ENCODE measurements at places on chromosomes 4 and X. TPM values are rescaled to one million over a fixed set of nuclear protein-coding genes. Genes with fewer than 3 reads are reported as not detected.

GRCh38 chrX:146433771-146434170, 375.8 kb upstream of the CXorf51B start:
- no peak overlapping the region for H3K4me3 ChIP-seq
- no peak overlapping the region for H3K27ac ChIP-seq
- no peaks in the 10 kb centered on the region for H3K36me3 ChIP-seq
- DNase-seq = no peak
- no peaks in the 10 kb centered on the region for H3K4me1 ChIP-seq

DNA sequence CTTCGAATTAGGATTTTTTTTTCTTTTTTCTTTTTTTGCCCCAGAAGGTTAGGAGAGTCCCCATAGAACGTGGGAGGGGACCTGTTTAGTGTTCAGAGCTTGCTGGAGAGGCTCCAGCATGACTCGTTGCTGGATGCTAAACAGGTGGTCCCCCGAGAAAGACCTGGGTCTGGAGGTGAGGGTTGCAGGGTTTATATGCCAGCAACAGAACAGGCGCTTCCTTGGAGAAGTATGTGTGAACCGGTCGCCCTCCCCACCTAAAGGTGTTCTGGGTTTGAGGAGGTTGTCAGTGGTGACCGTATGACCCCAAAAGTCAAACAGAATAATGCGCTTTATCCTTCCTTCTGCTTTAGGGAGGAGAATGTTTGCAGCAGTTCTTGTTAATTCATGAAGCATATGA, 52.1 kb upstream of the SHOX start:
- no peak overlapping the region for H3K27ac ChIP-seq
- no peaks in the 10 kb centered on the region for H3K36me3 ChIP-seq
- no peaks in the 10 kb centered on the region for H3K4me1 ChIP-seq
- DNase-seq = no peak
- H3K27me3 ChIP-seq = no peaks in the 10 kb centered on the region
- no peak overlapping the region for H3K4me3 ChIP-seq

PPP1R3F gene
- 12.3 TPM for total RNA-seq

- no peak overlapping the region for H3K27ac ChIP-seq
- H3K4me1 ChIP-seq = no peaks in the 10 kb centered on the region
- no peak overlapping the region for H3K4me3 ChIP-seq
- no peaks in the 10 kb centered on the region for H3K36me3 ChIP-seq
- H3K27me3 ChIP-seq = no peaks in the 10 kb centered on the region
- no peak for DNase-seq
Measured at GRCh38 chr4:181478656-181479055, 764.5 kb upstream of the TENM3 start.

GRCh38 chrX:104324461-104325212, 69.9 kb upstream of the ESX1 start:
- H3K4me3 ChIP-seq = no peak overlapping the region
- no peaks in the 10 kb centered on the region for H3K4me1 ChIP-seq
- H3K27me3 ChIP-seq = no peaks in the 10 kb centered on the region
- no peak for DNase-seq
- no peaks in the 10 kb centered on the region for H3K36me3 ChIP-seq

GRCh38 chrX:41664375-41664901, 24.3 kb upstream of the GPR34 start:
- no peak overlapping the region for H3K4me3 ChIP-seq
- peaks cover 26% of the 10 kb centered on the region for H3K36me3 ChIP-seq
- no peak overlapping the region for H3K27ac ChIP-seq
- H3K4me1 ChIP-seq = peaks cover 30% of the 10 kb centered on the region

SPANXB1 gene
- total RNA-seq = not detected

DNA sequence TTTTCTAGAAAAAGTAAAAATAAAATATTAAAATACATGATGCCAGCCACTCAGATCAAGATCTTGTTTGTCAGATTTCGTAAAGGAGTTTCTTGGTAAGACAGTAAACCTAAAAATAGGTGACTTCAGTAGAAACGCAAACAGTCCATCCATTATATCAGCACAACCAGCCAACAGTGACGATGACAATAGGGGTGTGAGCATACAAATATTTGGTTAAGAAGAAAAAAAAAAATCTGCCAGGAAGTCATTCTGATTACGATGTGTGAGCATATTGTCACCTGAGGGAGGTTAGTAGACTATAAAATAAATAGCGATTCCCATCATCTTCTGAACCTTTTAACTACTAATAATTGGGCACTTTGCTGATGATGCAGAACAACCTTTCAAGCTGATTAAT, 37.6 kb downstream of the SLC7A11 start:
- no peaks in the 10 kb centered on the region for H3K4me1 ChIP-seq
- no peak for DNase-seq
- no peak overlapping the region for H3K4me3 ChIP-seq

- H3K4me3 ChIP-seq = no peak overlapping the region
- no peaks in the 10 kb centered on the region for H3K27me3 ChIP-seq
- H3K36me3 ChIP-seq = no peaks in the 10 kb centered on the region
- DNase-seq = no peak
- no peaks in the 10 kb centered on the region for H3K4me1 ChIP-seq
- no peak overlapping the region for H3K27ac ChIP-seq
Measured at GRCh38 chrX:33725535-33726210, 406.4 kb downstream of the FAM47A start.

DNA sequence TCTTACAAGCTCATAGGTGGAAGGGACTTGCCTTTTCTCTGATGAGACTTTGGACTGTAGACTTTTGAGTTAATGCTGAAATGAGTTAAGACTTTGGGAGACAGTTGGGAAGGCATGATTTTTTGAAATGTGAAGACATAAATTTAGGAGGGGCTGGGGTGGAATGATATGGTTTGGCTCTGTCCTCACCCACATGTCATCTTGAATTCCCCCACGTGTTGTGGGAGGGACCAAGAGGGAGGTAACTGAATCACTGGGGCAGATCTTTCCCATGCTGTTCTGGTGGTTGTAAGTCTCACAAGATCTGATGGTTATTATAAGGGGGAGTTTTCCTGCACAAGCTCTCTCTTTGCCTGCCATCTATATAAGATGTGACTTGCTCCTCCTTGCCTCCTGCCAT, 777.9 kb downstream of the CENPC start:
- H3K36me3 ChIP-seq = no peaks in the 10 kb centered on the region
- no peak for DNase-seq
- H3K4me3 ChIP-seq = no peak overlapping the region
- H3K4me1 ChIP-seq = no peaks in the 10 kb centered on the region
- H3K27ac ChIP-seq = no peak overlapping the region

FGFBP1 gene
- total RNA-seq = not detected

GPC3 gene
- 1.0 TPM for total RNA-seq

DNA sequence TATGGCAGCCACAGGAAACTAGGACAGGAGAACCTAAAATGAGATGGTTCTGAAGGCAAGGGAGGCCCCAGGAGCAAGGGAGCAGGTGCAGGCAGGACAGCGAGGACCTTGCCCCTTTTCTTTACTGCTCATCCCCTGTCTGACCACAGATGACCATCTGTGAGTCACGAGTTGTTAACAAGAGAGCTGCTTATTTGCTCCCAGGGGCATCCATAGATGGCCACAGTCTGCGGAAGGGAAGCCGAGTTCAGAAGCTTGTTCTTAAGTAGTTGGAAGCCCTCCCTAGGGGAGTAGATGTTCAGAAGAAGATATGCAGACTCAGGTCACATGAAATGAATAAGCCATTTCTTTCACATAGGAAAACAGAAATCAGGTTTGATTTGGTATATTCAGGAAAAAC, 69.4 kb downstream of the EVC2 start:
- H3K36me3 ChIP-seq = no peaks in the 10 kb centered on the region
- no peak overlapping the region for H3K27ac ChIP-seq
- peaks cover 2% of the 10 kb centered on the region for H3K27me3 ChIP-seq
- H3K4me1 ChIP-seq = no peaks in the 10 kb centered on the region
- H3K4me3 ChIP-seq = no peak overlapping the region

MFAP3L gene
- 0.35 TPM for total RNA-seq

KDR gene
- not detected for total RNA-seq

DNA sequence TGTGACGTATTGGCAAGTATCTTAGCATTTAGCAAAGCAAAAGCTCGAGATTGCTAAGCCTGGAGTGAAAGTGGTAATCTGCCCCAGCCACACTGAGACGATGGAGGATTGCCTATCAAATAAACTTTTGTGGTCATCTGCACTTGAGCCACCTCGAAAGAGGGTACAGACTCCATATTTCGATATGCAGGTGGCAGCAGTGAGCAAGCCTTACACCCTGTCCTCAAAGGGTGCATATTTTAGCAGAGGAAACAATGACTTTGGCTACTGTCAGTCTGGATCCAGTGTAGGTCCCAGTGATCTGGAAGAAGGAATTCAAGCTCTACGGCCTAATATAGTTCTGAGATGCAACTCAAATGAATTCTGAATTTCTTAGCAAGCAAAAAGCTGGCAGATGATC, 153.9 kb downstream of the ATG4A start:
- no peaks in the 10 kb centered on the region for H3K36me3 ChIP-seq
- H3K4me3 ChIP-seq = no peak overlapping the region
- no peaks in the 10 kb centered on the region for H3K27me3 ChIP-seq
- no peak overlapping the region for H3K27ac ChIP-seq
- no peak for DNase-seq
- H3K4me1 ChIP-seq = no peaks in the 10 kb centered on the region

CXCR3 gene
- 68.2 TPM for total RNA-seq

DNA sequence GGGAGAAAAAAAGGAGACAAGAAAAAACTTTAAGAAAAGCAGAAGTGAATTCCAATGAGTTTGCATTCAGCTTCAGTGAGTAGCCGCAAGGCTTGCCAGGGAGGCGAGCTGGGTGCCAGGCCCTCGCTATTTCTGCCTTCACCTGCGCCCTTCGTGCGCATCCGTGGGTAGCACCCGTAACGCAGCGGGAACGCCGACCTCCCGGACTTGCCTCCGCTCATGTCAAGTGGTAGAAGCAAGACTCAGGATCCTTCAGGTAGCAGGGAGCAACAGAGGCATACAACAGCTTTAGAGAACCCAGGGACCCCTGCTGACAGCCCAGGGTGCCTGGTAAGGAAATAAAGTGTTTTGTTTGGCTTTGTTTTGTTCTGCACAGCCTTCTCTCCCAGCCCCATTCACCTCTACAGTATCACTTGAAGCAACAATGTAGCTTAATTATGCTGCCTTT, 140.0 kb upstream of the BCOR start:
- DNase-seq = no peak
- H3K27ac ChIP-seq = no peak overlapping the region
- H3K4me1 ChIP-seq = peaks cover 2% of the 10 kb centered on the region
- no peaks in the 10 kb centered on the region for H3K36me3 ChIP-seq
- H3K27me3 ChIP-seq = peaks cover 12% of the 10 kb centered on the region
- no peak overlapping the region for H3K4me3 ChIP-seq

XAGE1A gene
- total RNA-seq = not detected

- no peak overlapping the region for H3K4me3 ChIP-seq
- peaks cover 12% of the 10 kb centered on the region for H3K4me1 ChIP-seq
- H3K27me3 ChIP-seq = no peaks in the 10 kb centered on the region
- no peak overlapping the region for H3K27ac ChIP-seq
Measured at GRCh38 chrX:129965166-129965565, 17.3 kb upstream of the BCORL1 start.

KCNIP4 gene
- not detected for total RNA-seq

SMAD1 gene
- total RNA-seq = 12.7 TPM

- H3K4me3 ChIP-seq = no peak overlapping the region
- no peaks in the 10 kb centered on the region for H3K27me3 ChIP-seq
- no peaks in the 10 kb centered on the region for H3K4me1 ChIP-seq
- no peak overlapping the region for H3K27ac ChIP-seq
- no peak for DNase-seq
Measured at GRCh38 chrX:133836561-133836960, 148.8 kb downstream of the GPC3 start.

DNASE1L1 gene
- total RNA-seq = 21.8 TPM

DNA sequence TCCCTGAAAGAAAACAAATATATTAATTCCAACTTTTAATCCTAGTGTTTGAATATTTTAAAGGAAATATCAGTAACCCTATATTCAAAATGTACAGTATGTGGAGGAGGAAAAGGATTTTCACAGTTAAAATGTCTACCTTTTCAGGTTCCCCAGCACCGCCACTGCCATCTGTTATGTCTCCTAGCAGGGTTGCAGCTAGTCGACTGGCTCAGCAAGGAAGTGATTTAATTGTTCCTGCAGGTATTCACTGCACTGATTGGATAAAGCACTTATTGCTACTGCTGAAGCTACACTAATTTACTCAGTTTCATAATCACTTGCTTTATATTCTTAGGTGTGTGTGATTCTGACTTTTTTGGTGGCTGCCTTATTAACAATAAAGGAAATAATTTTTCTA, 65.5 kb upstream of the FHDC1 start:
- H3K4me1 ChIP-seq = no peaks in the 10 kb centered on the region
- H3K27ac ChIP-seq = no peak overlapping the region
- H3K36me3 ChIP-seq = peaks cover 12% of the 10 kb centered on the region
- H3K27me3 ChIP-seq = no peaks in the 10 kb centered on the region
- no peak for DNase-seq

IDH3G gene
- total RNA-seq = 60.1 TPM

LIMCH1 gene
- total RNA-seq = not detected

- no peak for DNase-seq
- no peaks in the 10 kb centered on the region for H3K27me3 ChIP-seq
- H3K27ac ChIP-seq = no peak overlapping the region
- H3K36me3 ChIP-seq = peaks cover 2% of the 10 kb centered on the region
- H3K4me3 ChIP-seq = no peak overlapping the region
Measured at GRCh38 chrX:152861116-152861515, 30.3 kb downstream of the NSDHL start.

DNA sequence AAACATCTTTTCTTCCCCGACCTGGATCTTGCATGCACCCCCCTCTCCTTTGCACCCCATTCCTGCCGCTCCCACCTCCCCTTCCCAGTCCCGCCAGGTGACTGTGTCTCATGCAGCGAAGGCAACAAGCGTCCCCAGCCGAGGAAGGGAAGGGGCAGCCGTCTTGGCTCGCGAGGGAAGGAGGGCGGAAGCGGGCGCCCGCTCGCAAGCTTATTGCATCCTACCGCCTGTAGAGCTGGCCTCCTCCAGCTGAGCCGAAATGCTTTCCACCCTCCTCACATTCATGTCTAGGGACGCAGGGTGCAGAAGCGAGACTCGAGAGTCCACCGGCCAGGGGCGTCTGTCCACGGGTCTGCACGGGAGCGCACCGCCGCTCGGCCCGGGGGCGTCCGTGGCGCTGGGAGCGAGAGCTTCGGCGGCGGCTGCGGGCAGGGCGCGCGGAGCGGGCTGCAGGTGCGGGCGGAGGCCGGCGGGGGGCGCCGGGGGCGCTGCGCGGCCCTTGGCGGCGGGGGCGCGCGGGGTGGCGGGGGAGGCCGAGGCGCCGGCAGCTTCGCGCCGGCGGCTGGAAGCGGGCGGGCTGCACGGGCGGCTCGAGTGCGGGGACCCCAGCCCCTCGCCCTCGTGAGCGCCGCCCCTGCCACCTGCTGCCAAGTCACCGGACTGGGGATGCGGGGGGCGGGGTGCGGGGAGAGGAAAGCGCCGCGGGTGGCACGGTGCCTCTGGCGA, at the start of gene KCNIP4:
TSS of gene KCNIP4 (minus strand) at position 426 of the 726 bp plus-strand sequence.
- H3K27me3 ChIP-seq = peaks cover 26% of the 10 kb centered on the region
- no peak for DNase-seq
- H3K36me3 ChIP-seq = no peaks in the 10 kb centered on the region
- no peak within 1 kb of the TSS for H3K4me3 ChIP-seq

GRCh38 chr4:158912390-158912789, 143.6 kb downstream of the FNIP2 start:
- no peak overlapping the region for H3K27ac ChIP-seq
- no peaks in the 10 kb centered on the region for H3K4me1 ChIP-seq
- no peak for DNase-seq
- no peaks in the 10 kb centered on the region for H3K27me3 ChIP-seq
- H3K36me3 ChIP-seq = no peaks in the 10 kb centered on the region

GRCh38 chr4:166197166-166197565, 324.1 kb downstream of the TLL1 start:
- H3K4me1 ChIP-seq = no peaks in the 10 kb centered on the region
- H3K4me3 ChIP-seq = no peak overlapping the region
- no peaks in the 10 kb centered on the region for H3K36me3 ChIP-seq
- H3K27me3 ChIP-seq = no peaks in the 10 kb centered on the region
- H3K27ac ChIP-seq = no peak overlapping the region

- no peaks in the 10 kb centered on the region for H3K27me3 ChIP-seq
- H3K27ac ChIP-seq = no peak overlapping the region
- DNase-seq = no peak
- H3K4me3 ChIP-seq = no peak overlapping the region
Measured at GRCh38 chrX:63657821-63658220, 127.2 kb downstream of the ARHGEF9 start.
